ENCODE measurements at places on chromosomes 3 and 15.

GRCh38 chr3:124089214-124089613 lies 97.3 kb upstream of the ROPN1 start:
- DNase-seq, result no peak

GRCh38 chr15:74897300-74897701 lies 7.5 kb downstream of the MPI start:
- DNase-seq, result no peak

DNA sequence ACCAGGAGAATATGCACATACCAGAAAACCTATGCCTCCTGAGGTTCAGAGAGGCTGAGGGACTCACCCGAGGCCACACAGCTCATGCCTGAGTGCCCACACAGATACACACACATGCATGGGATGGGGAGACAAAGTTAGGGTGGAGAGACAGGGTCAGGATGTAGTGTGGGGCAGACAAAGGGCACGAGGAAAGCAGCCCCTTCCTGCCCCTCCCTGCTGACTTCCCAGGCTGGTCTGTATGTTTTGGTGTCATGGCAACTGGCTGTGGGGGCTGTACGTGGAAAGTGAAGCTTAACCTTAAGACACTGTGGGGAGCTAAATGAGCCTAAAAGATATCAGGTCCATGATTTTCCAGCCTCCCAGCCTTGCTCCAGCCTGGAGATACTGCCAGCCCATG lies 57.8 kb downstream of the EPHB3 start:
- DNase-seq, result peak; percentile 68

- DNase-seq, result no peak
Observed at GRCh38 chr15:95520511-95520910, 810.0 kb upstream of the NR2F2 start.
